ENCODE measurements at places on chromosomes 5 and 9.
A peak's percentile ranks its signal among the peaks of the same experiment; 100 is the strongest.

DNA sequence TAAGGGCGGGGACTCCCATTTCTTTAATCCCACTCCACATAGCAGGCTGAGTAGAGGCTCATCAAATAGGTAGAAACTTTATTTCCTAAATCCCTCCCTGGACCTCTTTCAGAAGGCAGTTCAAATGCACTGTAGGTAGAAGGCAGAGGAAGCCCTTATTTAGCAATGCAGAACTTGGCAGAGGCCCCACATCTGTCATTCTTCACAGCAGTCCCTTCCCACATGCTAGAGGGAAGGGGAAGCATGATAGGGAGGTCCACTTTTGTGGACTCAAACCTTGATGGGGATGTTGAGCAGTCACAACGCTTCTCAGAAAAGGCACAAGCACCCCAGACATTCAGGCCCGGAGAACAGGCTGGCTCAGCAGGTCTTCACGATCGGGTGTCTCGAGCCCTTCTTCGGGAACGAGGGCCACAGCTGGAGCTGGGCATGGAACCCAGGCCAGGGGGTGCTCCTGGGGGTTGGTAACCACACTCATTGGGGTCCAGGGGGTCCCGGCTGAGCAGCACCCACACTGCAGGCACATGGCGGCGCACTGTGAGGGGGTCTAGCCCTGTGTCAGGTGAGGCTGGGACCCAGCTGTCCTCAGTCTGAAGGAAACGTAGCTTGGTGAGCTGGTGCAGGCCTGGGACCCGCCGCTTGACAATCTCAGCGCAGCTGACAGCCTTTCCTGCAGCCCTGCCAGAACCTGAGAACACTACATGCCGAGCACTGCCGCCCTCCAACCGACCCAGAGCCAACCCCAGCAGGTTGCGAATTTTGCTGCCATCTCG lies 1.3 kb downstream of the RPP25L start:
- DNase-seq, result no peak

GRCh38 chr5:31516802-31517201 lies 15.1 kb downstream of the DROSHA start:
- no peak for DNase-seq

DNA sequence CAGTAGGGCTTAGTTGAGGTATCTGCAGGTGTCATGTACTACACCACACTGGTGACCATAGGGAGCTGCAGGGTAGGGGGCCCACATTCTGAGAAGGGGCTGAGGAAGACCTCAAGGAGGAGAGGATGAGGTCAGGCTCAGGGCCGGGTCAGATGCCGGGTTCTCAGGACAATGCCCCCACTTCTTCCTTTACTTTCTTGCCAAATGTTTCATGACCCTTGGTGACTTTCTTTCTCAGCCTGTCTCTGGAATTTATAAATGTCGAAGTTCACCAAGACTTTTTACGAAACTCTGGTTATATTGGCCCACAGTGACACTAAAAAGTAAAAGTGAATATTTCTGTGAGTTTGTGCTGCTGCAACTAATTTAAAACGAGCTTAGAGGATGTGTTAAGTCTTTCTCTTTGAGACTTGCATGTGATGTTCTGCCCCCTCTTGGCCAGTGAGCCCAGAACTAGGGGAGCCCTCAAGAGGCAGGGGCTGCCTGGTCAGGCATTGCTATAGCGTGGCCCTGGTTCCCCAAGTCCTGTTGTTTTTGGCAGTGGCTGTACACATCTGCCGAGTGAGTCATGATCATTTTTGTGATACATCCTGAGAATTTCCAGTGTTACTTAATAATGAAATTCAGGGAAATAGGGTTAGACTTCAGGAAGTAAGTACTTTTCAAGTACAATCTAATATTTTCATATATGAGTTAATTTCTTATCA lies 11.2 kb downstream of the ACO1 start:
- peak; percentile 20 for DNase-seq

GRCh38 chr9:116149844-116150243 lies 3.7 kb upstream of the PAPPA start:
- no peak for DNase-seq

DNA sequence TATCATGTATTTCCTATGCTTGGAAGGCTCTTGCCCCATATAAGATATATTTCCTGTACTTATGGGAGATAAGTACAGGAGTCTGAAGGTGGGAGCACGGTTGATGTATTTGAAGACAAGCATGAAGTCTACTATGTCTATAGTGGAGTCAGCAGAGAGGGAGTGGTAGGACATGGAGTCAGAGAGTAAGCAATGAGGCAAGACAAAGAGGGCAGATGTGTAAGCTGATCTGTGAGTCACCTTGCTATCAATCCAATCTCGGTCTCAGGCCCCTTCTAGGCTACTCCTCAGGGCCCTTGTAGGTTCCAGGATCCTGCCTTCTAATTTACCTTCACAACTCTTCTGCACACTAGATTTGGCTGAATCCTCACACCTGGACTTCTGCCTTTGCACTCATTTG lies 105.5 kb downstream of the MACIR start:
- DNase-seq, result no peak

DNA sequence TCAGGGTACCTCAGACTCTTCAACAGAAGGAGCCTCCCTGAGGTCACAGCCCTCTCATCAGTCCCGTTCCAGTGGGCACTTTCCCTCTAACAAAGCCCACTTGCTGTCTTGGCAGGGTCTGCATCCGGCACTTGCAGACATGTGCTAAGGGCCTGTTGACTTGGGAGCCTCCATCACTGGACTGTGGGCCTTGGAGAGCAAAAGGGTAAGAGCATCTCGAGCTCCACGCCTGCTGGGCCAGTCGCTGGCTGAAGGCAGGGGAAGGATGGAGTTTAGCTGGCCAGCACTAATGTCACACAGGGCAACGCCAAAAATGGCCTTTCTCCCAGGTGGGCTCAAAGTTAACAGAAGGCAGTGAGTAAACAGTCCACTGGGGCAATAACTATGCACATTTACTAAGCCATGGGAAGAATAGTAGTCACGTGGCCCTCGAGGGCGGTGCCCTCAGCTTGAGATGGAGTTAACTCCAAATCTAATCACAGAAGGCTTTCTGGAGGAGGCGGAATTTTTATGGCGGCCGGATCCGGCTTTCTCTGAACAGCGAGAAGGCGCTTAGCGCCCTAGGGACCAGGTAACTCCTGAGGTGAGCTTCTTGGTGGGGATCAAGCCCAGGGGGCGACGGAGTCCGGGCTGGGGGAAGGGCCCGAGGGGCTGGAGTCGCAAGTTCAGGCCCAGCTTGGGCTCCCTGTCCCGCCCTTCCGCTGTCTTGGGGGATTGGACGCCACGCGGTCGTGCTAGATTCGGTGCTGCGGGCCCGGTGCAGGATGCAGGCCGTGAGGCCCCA lies 2.0 kb upstream of the NSD1 start:
- DNase-seq, result no peak

DNA sequence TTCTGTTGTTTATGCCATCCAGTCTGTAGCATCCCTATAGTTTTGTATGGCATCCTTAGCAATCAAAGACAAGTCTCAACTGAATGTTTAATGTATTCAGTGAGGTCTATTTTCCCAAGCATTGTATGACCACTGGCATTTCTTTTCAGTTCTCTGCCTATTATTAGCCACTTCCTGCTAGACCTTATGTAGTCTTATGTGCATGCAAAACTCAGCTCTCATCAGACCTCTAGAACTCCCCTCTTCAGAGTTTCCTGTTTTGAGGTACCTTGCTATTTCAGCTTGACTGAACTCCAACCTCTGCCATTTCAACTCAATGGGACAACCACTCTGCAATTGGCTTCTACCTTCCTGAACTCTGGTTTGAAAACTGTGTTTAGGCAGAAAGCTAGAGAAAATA lies 113.2 kb downstream of the SLC25A46 start:
- DNase-seq, result no peak

Data from 8988T (cell line).